Right kidney (tissue), 9 donors: ENCODE measurements at places on chromosomes 5 and 9.
A peak's percentile ranks its signal among the peaks of the same experiment; 100 is the strongest.

- no peak for DNase-seq
These were observed 810.2 kb downstream of the EFNA5 start for GRCh38 chr5:106860398-106861044.

DNA sequence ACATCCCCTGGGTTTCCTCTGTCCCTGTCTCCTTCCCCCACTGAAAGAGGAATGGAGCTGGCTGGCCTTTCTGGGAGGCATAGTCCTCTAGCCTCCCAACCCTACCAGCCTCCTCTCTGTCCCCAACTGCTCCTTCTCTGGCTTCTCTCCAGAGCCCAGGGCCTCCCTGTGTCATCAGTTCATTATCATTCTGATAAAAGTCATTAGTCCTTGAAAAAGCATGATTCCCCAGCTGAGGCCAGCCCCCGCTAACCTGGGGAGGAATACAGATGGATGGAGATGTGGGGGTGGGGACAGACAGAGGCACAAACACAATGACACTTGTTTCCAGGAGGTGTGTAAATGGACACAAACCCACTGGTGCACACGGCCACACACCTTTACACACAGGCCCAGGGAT is 73.6 kb upstream of the HSPA9 start:
- no peak for DNase-seq

DNA sequence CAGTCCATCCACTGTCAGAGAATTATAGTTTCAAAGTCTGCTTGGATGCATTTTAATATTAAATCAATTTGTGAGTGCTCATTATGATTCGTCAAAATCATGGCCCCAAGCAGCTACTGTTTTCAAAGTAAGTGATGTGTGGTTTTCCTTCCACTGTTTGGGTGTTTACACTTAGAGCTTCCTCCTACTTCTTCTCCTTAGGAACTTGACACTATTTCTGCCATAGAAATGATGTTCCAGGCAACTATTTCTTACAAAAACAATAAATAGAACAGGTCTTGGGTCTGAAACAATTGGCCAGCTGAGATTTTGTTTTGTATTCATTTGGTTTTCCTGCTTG is 132.8 kb upstream of the RAI14 start:
- no peak for DNase-seq

DNA sequence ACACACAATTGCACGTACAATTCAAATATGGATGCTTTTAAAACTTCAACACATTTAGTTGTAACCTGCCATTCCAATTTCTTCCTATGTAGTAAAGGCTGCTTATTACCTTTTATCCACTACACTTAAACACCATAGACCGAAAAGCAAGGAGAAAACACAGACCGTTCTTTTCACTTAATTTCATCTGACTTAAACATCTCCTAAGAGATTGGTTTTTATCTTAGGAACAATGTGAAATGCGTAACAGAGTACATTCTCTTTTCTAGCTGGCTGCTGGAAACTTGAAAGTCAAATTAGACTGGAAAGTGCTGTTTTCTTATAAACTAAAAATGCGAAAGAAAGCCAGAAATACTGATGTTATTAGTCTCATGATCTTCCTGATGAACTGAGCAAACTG is 241.8 kb downstream of the MLLT3 start:
- DNase-seq: no peak

- DNase-seq: no peak
These were observed 35.1 kb downstream of the CDH10 start for GRCh38 chr5:24609706-24610105.

GRCh38 chr9:109894921-109895758 is 115.1 kb downstream of the PALM2AKAP2 start:
- DNase-seq: no peak

DNA sequence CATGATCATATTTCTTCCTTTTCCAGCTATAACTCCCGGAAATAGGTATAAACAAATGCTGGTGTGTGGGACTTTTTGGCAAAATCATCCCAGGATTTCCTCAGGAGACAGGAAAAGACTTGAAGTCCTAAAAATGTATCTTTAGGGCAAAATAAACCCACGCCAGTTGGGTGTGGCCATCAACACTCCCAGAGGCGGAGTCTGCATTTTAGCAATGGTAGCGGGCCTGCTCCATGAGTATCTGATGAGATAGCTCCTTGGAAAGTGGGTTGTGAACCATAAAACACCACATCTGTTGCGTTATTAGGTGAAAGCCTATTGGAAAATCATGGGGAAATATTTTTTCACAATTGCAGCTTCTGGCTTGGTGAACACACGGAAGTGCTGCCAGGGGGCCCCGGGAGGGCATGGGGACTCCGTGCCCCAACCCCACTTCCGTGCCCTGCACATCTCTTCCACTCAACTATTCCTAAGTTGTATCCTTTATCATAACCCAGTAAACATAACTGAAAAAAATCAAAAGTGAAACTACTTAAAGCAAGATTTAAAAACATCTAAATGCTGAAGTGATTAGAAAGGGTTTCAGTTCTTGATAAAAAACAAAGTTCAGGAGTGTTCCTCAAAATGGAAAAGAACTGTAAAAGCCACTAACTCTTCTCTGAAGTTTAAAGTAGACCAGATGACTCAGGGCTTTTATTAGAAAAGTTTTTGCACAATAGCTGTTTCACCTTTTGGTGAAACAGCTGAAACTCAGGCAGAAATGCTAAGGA is 111.2 kb downstream of the LRRC70 start:
- DNase-seq: no peak

DNA sequence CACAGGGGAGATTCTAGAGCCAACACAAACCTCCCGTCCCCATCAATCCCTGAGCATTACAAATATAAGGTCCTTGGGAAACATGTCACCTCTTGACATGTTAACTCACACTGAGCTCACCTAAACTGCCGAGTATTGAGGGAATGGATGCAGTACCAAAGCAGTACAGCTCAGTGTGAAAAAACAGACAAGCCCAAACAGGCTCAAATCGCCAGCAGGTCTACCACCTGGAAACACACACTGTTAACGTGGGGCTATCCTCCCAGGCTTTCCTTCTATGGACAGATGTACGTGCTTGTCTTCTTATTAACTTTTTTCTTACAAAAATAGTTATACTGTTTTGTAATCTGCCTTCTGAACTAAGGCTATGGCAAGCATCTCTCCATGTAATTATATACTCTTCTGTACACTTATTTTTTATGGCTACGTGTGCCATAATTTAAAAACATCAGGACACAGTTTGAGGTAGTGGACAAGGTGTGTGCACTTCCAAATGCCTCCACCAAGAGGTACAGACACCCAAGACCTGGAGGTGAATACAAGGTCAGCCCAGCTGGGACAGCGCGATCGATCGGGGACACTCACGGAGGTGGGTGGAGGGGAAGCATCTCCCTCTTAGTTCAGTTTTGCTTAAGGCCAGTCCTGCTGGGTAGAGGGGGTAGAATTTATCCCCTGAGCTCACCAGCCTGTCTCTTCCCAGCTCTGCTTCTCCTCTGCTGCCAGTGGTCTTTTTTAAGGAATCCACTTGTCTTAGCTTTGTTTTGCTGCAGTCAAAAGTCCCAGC is 76.5 kb downstream of the DAP start:
- DNase-seq: no peak

DNA sequence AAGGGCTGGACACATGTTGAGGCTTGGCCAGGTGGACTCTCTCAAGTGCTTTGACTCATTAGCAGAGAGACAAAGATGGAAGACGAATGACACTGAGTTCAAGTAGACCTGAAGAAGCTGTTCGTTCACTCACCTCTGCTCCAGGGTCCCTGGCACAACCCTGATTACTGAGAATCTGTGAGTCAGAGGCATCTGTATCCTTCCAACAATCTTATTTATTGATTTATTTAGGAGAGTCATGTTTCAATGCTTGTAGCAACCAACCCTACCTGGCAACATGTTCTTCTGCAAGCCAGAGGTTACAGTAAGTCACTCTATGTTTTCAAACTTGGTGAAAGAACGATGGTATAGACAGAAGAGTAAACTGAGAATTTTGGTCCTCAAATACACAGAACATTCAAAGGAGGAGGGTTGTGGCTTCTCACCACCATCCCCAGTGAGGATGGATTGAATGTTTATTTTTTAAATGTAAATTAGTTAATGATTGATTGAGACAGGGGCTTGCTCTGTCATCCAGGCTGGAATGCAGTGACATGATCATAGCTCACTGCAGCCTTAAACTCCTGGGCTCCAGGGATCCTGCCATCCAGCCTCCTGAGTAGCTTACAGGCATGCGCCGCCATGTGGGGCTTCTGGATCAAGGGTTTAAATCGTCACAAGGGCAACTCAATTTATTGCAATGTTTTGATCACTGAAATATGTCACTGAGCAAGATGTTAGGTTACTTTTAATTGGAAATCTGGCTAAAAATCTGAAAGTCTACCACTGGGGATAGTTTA is 55.7 kb upstream of the CARTPT start:
- no peak for DNase-seq

GRCh38 chr5:175921061-175921730 is 46.9 kb downstream of the THOC3 start:
- no peak for DNase-seq

GRCh38 chr5:15752663-15753285 is 252.8 kb downstream of the FBXL7 start:
- no peak for DNase-seq

DNA sequence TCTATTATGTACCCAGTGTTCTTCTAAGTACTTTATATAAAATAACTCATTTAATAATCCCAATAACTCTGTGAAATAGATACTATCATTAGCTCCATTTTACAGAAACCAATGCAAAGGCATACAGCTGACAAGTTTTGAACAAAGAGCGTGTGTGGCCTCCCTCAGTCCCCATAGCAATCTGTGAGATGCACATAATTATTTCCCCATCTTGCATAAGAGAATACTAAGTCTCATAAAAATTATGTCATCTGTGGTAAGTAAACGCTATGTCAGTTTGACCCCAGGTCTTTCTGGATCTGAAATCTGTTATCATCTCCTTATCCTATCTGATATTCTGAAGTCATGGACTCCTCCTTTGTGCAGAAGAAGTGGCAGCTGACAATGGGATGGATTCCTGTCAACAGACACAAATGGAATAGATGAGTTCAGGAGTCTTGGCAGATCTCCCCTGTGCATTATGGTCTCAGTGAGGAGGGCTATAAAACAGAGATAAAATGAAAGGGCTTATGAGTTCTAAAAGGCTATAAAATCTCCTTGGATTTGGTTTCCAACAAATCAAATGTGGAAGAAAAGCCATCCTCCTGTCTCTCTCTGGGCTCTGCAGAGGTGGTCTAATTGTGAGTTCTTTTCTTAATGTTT is 162.5 kb upstream of the TLE4 start:
- no peak for DNase-seq

GRCh38 chr5:141686648-141687416 is 4.8 kb upstream of the ARAP3 start:
- no peak for DNase-seq

GRCh38 chr9:36035006-36035405 is 1.7 kb upstream of the RECK start:
- DNase-seq: no peak

GRCh38 chr5:151587796-151588555 is 3.2 kb downstream of the FAT2 start:
- no peak for DNase-seq

DNA sequence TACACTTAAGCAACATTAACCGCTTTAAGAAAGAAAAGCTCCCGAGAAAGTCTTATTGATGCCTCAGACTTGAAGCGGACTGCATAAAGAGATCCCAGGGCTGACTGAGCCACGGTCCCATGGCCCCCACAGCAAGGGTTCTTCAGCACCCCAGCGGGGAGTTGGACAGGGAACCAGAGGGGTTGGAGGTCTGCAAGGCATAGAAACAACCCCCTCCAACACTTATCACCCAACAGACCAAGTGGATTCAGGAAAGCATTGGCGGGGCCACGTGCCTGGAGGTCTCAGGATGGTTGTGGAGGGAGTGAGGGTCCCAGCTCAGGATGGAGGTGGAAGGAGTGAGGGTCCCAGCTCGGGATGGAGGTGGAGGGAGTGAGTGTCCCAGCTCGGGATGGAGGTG is 143.7 kb upstream of the IRX2 start:
- DNase-seq: no peak

- DNase-seq: no peak
These were observed 65.7 kb upstream of the TBC1D9B start for GRCh38 chr5:179973391-179973790.

DNA sequence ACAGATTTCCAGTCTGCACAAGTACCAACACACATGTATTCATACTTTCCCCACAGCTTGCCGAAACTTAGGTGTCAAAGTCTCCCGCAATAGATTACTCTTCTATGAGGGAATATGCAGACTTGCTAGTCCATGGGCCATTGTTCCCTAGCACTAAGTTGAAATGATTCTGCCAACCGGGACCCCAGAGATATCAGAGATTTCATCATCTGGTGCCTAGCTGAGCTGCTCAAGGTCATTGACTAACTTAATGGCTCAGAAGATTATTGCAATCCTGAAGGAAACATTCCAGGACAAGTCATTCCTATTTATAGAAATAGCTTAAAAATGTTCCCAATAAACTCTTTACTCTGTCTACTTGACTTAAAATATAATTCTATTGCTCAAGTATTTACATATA is 202.6 kb downstream of the PIK3R1 start:
- no peak for DNase-seq

GRCh38 chr5:134492568-134492967 is 32.9 kb upstream of the JADE2 start:
- DNase-seq: no peak

GRCh38 chr5:63963080-63963735 is 963 bp upstream of the HTR1A start:
- peak; percentile 24 for DNase-seq

DNA sequence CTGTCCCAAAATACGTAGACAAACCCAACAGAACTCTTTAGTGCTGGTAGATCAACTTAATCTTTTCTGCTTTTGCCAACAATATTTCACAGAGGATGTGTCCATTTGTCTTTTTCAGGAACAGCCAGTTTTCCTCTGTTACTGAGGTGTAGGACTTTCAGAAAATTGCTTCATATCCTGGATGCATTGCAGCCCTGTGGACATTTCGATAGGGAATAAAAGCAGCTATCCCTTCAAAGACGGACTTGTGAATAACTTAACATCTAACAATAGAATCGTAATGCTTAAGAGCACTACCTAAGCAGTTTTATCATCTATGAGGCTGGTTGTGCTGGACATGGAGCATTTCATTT is 59.7 kb downstream of the PCSK1 start:
- DNase-seq: no peak

DNA sequence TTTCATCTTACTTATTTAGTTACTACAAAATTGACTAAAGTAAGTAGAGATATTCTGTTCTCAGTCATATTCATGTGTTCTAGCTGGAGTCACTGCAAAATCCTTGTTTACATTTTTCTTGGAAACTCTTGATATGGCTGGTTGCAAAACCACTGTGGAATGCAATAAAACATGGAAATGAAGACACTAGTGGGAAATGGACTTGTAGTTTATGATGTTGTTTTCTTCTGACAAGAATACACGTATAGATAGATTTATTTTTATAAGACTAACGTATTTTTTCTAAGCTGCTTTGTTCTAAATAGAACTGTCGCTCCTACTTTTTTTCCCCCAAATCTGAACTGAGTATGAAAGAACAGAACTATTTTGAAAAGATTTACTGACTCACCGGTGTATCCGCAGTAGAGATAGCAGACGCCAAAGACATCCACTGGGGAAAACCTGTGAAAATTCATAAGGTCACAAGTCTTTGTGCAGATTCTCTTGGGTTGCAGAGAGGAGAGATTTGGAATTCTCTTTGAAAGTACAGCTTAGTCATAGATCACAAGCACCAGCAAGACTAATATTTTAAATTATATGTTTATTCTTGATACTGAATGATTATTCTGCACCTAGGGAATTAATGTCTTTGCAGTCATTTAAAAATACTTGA is 119.6 kb upstream of the TAF11L2 start:
- DNase-seq: no peak
